ENCODE measurements at places on chromosomes 2 and 18.

GRCh38 chr2:10913501-10914271 lies 2.0 kb downstream of the KCNF1 start:
- no peak for DNase-seq

- no peak for DNase-seq
Measured at GRCh38 chr2:206020171-206020570, 65.8 kb downstream of the INO80D start.

DNA sequence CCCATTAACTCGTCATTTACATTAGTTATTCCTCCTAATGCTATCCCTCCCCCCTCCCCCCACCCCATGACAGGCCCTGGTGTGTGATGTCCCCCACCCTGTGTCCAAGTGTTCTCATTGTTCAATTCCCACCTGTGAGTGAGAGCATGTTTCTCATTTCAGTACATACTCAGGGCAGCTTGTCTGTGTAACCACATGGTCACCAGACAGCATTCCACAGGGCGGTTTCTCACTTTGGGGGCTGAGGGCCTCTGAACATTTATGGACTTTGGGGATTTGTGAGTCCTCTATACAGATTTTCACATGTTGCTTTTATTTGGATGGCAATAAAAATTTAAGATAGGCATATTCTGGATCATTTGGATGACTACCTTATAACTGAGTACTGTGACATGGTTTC lies 84.0 kb downstream of the LYPD6B start:
- DNase-seq = no peak

DNA sequence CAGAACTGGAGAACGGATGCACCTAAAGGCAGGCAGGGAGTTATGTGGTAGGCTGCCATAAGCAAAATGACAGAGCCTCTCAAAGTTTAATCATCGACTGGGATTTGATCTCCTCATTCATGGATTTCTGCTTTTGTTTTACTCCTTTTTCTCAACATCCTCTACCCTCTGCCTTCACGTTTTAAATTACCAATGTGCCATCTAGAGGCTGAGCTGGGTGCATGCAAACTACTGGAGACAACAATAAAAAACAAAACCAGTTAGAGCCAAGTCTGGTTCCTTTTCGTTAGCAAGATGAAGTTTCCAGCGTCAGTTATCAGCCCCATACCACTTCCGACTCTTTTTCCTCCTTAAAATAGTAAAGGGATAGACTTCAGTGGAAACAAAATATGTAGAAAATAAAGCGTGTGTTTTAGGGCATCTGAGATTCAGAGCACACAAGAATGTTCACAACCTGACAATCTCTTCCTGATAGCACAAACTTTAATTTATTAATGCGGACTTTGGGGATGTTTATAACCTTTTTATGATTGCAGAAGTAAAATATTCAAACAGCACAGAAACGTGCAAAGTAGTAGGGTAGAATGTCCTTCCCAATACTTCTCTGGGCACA lies 117.0 kb downstream of the LAMA1 start:
- peak; percentile 11 for DNase-seq

- no peak for DNase-seq
Measured at GRCh38 chr2:226693521-226693920, 106.1 kb downstream of the IRS1 start.

DNA sequence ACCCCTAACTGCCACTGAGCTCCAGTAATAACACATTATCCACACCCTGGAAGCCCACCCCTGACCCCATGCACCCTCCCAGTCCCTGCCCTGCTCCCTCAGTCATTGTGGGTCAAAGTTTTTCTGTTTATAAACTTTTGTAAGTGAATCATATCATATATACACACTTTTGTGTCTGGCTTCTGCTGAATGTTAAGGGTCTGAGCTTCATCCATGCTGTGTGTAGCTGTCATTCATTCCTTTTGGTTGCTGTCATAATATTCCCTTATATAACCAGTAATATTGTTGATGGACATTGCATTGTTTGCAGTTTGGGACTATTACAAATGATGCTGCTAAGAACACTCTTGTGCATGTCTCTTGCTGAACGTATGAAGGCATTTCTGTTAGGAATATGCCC lies 14.5 kb downstream of the CNNM4 start:
- no peak for DNase-seq

DNA sequence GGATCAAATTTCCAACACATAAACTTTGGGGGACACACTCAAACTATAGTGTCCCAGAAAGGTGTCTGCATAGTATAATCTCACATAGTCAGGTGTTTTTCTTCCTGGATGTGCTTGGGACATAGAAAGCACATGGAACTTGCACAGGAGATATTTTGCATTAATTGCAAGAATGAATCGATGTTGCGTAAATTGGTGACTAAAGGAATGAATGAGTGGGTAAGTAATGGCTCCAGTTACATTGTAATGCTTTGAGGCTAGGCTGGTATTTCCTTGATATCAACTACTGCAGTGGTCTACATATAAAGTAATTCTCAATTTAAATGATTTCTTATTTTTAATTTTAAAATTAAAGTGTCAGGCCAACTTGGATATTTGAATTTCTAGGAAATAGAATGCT lies 53.4 kb downstream of the SH3RF3 start:
- DNase-seq = no peak

- no peak for DNase-seq
Measured at GRCh38 chr18:64082054-64082453, 66.8 kb downstream of the LINC00305 start.

- DNase-seq = no peak
Measured at GRCh38 chr2:10339647-10340592, 37.2 kb downstream of the HPCAL1 start.

GRCh38 chr18:63262369-63263335 lies 56.9 kb downstream of the BCL2 start:
- DNase-seq = no peak

DNA sequence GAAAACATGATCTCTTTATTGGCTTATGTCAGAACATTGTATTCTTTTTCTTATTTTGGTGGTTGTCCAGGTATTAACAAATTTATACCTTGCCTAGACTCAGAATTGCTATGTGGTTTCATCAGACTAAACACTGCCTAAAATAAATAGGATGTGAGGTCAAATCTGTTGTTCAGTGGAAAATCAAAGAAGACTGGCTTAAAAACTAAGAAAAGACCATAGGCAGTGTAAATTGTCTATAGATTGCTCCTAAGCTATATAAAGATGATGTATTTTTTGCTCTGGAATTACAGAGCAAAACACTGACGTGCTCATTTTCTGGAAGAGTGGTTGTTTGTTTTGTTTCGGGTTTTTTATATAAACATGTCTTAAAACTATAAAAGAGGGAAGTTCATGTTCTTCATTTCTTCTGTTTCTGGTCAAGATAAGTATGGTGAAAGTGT lies 266.0 kb downstream of the ALPK2 start:
- no peak for DNase-seq

DNA sequence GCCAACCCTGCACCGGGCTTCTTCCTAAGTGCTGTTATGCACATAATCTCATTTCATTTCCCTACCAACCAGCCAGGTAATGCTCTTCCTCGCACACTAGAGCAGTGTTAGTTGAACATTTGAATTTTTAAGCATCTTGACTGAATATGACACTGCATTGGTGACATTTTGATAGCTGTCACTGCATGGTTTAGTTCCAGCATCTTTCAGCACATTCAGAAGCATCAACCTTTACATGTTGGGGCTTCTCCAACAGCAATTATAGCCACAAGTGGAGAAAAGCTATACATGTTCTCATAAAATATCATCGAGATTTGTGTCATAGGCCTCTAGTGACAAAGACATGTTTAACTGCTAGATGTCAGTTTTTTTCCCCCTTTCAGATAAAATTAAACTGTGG lies 230.1 kb upstream of the FOSL2 start:
- no peak for DNase-seq

- no peak for DNase-seq
Measured at GRCh38 chr2:1997409-1997808, 253.1 kb upstream of the PXDN start.

- no peak for DNase-seq
Measured at GRCh38 chr2:43179942-43180341, 46.5 kb downstream of the ZFP36L2 start.

DNA sequence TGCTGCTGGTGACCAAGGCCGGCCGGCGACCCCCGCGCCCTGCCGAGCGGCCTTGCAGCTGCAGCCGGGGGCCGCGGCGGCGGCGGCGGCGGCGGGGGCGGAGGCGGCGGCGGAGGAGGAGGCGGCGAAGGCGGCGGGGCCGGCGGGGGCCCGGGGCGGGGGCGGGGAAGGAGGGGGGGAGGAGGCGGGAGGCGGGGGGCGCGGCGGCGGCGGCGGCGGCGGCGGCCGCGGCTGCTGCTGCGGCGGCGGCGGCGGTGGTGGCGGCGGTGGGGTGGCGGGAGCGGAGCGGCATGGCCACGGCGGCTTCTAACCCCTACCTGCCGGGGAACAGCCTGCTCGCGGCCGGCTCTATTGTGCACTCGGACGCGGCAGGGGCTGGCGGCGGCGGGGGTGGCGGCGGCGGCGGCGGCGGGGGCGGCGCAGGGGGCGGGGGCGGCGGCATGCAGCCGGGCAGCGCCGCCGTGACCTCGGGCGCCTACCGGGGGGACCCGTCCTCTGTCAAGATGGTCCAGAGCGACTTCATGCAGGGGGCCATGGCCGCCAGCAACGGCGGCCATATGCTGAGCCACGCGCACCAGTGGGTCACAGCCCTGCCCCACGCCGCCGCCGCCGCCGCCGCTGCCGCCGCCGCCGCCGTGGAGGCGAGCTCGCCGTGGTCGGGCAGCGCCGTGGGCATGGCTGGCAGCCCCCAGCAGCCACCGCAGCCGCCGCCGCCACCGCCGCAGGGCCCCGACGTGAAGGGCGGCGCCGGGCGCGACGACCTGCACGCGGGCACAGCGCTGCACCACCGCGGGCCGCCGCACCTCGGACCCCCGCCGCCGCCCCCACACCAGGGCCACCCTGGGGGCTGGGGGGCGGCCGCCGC lies 1.5 kb downstream of the POU3F3 start:
- DNase-seq = no peak

GRCh38 chr18:44386401-44386800 lies 294.3 kb upstream of the SETBP1 start:
- DNase-seq = no peak

DNA sequence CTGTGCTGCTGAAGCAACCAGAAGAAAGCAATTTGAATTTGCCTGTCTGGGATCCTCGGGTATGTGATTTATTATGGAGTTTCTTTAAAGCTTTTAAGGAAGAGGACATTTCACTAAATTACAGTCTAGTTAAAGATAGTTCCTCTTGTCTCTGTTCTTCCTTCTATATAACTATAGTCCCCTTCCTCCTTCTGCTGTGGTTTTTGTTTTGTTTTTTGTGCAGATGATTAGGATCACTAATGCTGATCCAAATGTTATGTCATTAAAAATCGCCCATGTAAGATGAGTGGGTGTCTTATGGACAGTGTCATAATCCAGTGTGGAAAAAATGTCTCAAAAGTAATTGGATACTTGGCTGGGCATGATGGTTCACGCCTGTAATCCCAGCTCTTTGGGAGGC lies 24.7 kb downstream of the PAPOLG start:
- no peak for DNase-seq

GRCh38 chr2:102376052-102376591 lies 20.5 kb downstream of the IL18R1 start:
- DNase-seq = no peak

GRCh38 chr2:108414945-108415344 lies 34.1 kb upstream of the GCC2 start:
- DNase-seq = no peak

- no peak for DNase-seq
Measured at GRCh38 chr2:26576565-26577441, 64.4 kb downstream of the CIB4 start.

GRCh38 chr2:63849381-63850203 lies 7.9 kb downstream of the UGP2 start:
- no peak for DNase-seq

DNA sequence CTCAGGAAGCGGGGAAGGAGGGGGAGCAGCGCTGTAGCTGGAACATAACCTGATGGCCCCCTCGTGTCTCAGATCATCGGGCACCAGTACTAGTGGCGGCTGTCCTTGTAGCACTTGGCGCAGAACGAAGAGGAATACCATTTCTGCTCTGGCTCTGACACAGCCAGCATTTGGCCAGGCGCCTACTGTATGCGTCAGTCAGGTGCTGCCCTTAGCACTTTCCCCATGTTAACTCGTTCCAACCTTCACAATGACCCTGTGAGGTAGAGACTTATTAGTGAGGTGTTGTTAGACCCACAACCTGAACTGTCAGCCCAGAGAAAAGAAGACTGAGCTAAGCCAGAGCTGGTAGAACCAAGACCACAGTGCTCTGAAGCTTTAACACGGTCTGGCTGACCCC lies 47.7 kb upstream of the EML6 start:
- DNase-seq = no peak

GRCh38 chr2:37464067-37464466 lies 119.6 kb downstream of the QPCT start:
- DNase-seq = no peak

DNA sequence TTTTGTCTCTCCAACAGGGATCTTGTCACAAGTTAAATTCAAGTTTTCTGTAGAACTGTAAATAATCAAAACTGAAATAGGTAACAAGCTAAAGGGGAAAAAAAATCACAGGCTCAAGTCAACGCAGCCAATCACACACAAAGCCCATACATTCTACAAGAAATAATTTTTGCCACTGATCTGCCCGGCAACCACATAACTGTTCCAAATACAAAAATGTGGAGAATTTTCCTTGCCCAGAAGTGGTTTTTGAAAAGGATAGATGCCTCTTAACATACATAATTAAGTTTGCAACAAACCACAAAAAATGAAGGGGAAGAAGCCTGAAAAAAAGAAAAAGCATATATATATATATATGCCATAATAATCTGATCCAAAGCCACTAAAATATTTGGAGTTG lies 60.3 kb downstream of the FARSB start:
- DNase-seq = no peak

GRCh38 chr2:169815849-169816248 lies 8.9 kb downstream of the METTL5 start:
- DNase-seq = no peak

DNA sequence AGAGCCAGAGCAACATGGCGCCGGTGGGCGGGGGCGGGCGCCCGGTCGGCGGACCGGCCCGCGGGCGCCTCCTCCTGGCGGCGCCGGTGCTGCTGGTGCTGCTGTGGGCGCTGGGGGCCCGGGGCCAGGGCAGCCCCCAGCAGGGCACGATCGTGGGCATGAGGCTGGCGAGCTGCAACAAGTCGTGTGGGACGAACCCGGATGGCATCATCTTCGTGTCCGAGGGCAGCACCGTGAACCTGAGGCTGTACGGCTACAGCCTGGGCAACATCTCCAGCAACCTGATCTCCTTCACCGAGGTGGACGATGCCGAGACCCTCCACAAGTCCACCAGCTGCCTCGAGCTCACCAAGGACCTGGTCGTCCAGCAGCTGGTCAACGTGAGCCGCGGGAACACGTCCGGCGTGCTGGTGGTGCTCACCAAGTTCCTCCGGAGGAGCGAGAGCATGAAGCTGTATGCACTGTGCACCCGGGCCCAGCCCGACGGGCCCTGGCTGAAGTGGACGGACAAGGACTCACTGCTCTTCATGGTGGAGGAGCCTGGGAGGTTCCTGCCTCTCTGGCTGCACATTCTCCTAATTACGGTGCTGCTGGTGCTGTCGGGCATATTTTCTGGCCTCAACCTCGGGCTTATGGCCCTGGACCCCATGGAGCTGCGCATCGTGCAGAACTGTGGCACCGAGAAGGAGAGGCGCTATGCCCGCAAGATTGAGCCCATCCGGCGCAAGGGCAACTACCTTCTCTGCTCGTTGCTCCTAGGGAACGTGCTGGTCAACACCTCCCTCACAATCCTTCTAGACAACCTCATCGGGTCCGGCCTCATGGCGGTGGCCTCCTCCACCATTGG lies 507 bp downstream of the CNNM4 start:
- DNase-seq = no peak

Data from anterior cingulate cortex (tissue), 58 donors.